ENCODE measurements at places on chromosomes 2 and 18.
A peak's percentile ranks its signal among the peaks of the same experiment; 100 is the strongest.

- no peak for DNase-seq
Observed at GRCh38 chr2:68156419-68156818, 1.3 kb upstream of the PNO1 start.

- DNase-seq = peak; percentile 42
Observed at GRCh38 chr2:42142547-42143184, 26.5 kb upstream of the EML4 start.

DNA sequence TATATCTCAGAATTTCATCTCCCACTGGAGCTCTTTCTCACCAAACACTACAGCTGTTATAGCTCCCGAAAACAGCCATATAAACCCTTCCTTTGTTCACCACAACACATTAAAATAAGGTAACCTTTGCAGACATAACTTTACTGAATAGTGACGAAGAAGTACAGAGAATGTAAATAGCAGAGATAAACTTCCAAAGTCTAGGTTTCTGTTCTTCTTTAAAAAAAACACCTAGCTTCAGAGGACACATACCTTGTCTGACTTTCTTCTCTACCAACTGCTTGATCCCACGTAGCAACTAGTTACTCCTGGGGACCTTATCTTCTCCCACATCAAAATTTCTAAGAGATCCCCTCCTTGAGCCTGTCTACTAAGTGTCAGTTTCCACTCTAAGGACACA, 32.3 kb downstream of the ATL2 start:
- no peak for DNase-seq

GRCh38 chr2:229043681-229044080, 227.4 kb downstream of the PID1 start:
- DNase-seq = peak; percentile 18

DNA sequence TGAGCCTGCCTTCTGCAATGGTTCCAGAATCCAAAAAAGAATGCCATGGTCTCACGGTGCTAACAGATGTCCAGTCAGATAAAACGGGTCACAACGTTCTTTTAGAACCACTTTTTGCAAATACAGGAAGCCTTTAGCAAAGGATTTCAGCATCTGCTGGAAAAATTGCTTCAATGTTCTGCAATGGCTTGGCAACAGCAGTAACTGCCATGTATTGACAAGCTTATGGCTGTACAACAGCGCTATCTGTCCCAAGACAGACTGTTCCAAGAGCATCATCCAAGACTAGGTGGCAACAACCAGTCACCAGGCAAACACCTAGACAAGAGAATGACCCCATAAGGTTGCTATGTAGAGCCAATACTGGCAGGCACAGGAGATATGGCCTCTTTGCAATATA, 37.6 kb upstream of the RIOK3 start:
- no peak for DNase-seq

DNA sequence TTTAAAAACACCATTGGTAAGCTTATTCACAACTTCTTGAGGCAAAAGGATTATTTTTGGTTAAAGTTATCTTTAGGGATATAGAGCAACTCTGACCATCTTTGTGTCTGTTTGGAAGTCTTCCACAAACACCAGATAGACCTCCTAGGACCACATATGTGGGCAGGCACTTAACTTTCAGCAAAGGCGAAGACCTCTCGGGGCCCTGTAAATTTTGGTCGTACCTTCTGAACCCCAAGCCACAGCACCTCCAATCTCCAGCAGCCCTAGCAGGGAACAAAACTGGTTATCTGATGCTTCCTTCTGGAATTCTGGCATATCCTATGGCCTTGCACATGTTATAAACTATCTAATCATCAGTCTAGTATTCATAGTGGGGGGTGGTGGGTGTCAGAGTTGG, 114.8 kb downstream of the MBD5 start:
- no peak for DNase-seq

DNA sequence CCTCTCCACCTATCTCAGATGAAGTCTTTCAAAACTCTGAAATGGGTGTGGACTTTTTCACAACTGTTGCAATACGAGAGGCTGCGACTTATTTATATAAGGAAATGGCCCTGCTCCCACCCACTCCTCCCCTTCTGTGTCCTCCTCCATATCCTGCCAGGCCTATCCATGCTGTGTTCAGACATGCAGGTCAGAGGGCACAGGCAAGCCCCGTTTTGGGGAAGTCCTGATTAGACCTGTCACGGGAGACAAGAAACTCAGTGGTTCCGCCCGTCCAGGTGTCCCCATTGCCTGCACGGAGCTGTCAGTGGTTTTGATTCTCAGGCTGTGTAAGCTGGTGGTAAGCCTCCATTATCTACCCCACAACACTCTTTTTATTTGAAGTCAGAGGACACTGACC, 99.6 kb upstream of the MGAT5 start:
- peak; percentile 51 for DNase-seq

GRCh38 chr2:128978212-128978611, 659.5 kb upstream of the HS6ST1 start:
- DNase-seq = no peak

- DNase-seq = no peak
Observed at GRCh38 chr2:99569386-99569785, 79.6 kb upstream of the REV1 start.

DNA sequence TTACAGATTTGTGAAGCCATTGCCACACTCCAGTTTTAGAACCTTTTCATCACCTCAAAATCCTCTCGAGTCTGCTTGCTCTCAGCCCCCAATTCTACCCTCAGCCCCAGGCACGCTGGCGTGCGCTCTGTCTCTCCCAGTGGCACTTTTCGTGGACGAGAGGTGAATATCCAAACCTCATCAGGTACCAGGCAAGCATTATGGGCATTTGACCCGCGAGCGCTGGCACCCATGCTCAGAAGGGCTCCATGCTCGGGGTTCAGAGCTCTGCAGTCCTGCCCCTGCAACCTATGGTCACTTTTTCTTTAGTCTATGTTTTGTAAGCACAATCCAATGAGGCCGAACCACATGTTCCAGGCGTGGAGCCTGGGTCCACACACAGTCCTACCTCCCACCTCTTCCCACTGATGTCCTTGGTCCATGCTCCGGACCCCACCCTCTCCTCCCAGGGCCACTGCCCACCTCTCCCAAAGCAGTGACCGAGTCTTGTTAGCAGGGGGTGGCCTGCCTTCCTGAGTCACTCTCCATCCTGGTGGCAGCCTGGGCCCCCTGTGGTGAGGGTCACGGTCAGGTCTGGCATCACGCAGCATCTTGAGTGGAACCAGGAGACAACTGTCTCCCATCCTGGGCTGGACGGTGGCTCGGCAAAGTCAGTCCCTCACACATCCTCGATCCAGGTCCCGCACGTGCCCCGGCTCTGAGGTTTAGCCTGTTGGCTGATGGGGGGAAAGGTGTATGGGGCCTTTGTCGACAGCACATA, 256.9 kb downstream of the NDUFA10 start:
- no peak for DNase-seq

GRCh38 chr2:144835634-144836350, 315.9 kb upstream of the ZEB2 start:
- DNase-seq = peak; percentile 39

- no peak for DNase-seq
Observed at GRCh38 chr2:227351639-227352038, 26.6 kb downstream of the MFF start.

GRCh38 chr2:11775384-11775783, 29.0 kb downstream of the LPIN1 start:
- DNase-seq = peak; percentile 28

GRCh38 chr2:159459279-159459678, 157.1 kb downstream of the BAZ2B start:
- DNase-seq = no peak

- no peak for DNase-seq
Observed at GRCh38 chr2:242098034-242098433, 228.5 kb downstream of the RTP5 start.

DNA sequence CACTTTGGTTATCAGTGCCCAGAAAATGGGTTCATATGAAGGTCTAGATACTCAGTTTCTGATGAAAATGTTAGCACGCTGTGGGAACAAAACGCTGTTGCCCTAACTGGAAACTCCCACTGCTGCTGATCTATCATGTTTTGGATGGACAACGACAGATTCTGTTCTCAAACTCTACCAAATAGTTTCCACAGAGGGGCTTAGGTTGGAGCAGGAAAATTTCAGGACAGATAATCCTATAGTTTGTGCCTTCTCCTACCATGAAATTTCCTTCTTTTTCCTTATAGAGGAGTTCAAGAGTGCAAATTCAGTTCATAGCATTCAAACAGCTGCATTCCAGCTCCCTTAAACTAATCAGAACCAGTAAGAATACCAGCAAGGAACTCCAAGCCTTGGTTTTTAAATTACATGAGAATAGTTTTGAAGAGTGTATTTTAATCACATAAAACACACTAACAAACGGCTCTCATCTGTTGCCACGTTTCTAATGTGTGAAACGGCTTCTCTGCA, 58.7 kb upstream of the RALBP1 start:
- DNase-seq = no peak

DNA sequence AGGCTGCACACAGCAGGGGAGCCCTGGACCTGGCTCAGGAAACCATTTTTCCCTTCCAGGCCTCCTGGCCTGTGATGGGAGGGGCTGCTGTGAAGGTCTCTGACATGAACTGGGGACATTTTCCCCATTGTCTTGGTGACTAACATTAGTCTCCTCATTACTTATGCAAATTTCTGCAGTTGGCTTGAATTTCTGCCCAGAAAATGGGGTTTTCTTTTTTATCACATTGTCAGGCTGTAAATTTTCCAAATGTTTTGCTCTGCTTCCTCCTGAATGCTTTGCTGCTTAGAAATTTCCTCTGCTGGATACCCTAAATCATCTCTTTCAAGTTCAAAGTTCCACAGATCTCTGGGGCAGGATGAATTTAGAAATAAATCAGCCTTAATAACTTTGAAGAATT, 78.2 kb downstream of the EHBP1 start:
- no peak for DNase-seq

DNA sequence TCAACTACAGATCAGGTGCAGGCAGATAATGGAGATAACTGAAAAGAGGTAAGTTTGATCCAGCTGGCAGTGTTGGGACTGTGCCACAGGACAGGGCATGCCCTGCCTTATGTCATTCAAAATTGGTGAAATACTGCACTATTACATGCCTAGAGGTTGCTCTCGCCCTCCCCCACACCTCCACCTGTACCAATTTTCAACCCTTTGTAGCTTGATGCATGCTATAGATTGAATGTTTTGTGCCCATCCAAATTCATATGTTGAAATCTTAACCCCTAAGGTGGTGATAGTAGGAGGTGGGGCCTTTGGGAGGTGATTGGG, 72.1 kb upstream of the LYPD6B start:
- DNase-seq = no peak

DNA sequence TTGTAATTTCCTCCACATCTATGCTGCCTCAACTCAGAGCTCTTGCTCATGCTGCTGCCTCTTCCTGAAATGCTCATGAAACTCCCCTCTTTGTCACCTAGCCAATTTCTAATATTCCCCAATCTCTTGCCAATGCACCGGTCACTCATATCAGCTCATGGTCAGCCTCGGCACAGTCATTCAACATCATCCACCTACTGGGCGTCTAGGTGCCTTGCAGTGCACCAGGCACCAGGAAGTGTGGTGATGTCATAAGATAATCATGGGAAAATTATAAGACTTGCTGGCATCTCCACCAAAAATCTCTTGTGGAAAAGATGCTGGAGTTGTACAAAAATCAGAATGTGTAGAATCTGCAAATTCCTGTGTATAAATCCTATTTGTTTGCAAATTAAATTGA, 52.6 kb upstream of the RAB27B start:
- DNase-seq = peak; percentile 60

- no peak for DNase-seq
Observed at GRCh38 chr2:144165599-144166250, 354.2 kb downstream of the ZEB2 start.

- no peak for DNase-seq
Observed at GRCh38 chr18:55013086-55013485, 53.8 kb upstream of the CCDC68 start.

DNA sequence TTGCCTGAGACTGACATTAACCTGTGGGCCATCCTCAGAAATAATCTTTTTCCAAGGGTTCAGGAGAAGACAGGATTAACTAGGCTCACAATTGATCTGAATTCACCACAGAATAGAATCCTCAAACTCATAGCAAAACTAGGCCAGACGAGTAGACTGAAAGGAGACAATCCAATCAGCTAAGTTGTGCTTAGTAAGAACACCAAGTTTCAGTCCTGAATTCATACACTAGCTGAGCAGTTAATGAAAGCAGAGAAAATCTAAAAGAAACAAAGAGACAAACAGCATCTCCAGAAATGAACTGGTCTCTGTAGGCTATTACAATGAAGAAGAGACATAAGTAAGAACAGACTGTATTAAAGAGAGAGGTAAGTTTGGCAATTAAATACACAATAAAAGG, 89.5 kb downstream of the GORASP2 start:
- DNase-seq = no peak

DNA sequence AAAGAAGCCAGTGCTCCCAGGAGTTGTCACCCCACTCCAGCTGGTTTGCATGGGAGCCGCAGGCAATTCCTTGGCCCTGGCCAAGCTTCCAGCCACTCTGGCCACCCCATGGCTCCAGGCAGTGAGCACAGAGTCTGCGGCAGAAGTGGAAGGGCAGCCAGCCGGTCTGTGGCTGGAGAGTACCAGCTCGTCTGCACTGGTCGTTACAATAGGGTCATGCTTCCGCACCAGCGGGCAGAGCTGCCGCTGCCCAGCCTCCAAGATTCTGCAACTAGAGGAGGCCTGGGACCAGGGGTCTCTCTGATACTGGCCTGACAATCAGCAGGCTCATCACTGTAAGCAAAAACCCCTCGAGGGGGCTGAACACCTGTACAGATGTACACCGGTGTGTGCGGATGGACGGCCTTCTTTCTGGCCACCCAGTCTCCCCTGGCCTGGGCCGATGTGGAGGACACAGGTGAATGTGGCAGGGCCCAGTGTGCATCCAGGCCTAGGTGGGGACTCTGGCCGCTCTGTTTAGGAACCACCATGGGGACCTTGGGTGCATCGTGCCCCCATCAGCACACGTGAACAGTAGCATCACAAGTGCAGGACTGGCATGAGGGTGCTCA, 51.9 kb upstream of the ODC1 start:
- no peak for DNase-seq

DNA sequence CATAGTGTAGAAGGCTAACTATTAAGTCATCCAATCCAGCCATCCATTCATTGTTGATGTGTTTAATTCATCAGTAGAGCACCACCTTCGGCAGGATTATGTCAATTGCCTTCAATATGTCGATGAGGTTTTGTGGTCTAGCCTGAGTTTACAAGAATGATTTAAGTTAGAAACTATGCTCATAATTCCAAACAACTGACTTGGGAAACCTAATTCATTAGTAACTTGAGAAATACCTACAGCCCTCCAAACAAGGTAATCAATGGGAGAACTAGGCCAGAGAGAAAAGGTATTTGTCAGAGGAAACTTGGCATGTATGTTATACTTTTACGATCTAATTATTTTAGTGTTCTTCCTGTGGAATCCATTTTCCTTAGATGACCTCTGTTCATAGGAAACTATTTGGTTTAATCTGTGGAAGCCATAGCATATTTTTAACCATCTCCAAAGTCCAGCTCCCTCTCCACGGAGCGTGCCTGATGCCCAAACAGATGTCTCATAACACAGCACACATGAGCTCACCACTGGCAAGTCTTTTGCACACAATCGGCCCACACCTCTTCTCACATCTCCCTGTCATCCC, 148.5 kb downstream of the GFPT1 start:
- peak; percentile 88 for DNase-seq
